ENCODE measurements at places on chromosomes 6 and 20. TPM values are rescaled to one million over a fixed set of nuclear protein-coding genes. Genes with fewer than 3 reads are reported as not detected.

Gene SLC17A4
- total RNA-seq: not detected

Gene TMEM244
- not detected for total RNA-seq

Gene MCCD1
- total RNA-seq: not detected

Gene SLC13A3
- 0.24 TPM for total RNA-seq

Gene LMBRD1
- 16.6 TPM for total RNA-seq

Gene DEFB113
- total RNA-seq: not detected

Gene RAMACL
- 0.29 TPM for total RNA-seq

Gene SMLR1
- not detected for total RNA-seq

Gene POU5F1
- not detected for total RNA-seq

Gene GSTA2
- total RNA-seq: not detected

Gene MAFB
- total RNA-seq: 2.3 TPM

Gene MCHR2
- total RNA-seq: not detected

Gene SLC17A2
- total RNA-seq: 0.10 TPM

Gene APCDD1L
- total RNA-seq: not detected

Gene PKIB
- total RNA-seq: not detected

Gene RAET1G
- 0.18 TPM for total RNA-seq

Gene PROKR2
- not detected for total RNA-seq

Gene HLA-DQB1
- 4.7 TPM for total RNA-seq

Gene OLIG3
- not detected for total RNA-seq

Gene HCK
- total RNA-seq: 0.22 TPM

Gene FLRT3
- not detected for total RNA-seq
